Activated effector memory CD4-positive, alpha-beta T cell treated with anti-CD3 and anti-CD28 coated beads, Interleukin-2, amount 50 U/mL, for 16 hours (primary cell): ENCODE measurements at places on chromosomes 2 and 18.
A peak's percentile ranks its signal among the peaks of the same experiment; 100 is the strongest.

DNA sequence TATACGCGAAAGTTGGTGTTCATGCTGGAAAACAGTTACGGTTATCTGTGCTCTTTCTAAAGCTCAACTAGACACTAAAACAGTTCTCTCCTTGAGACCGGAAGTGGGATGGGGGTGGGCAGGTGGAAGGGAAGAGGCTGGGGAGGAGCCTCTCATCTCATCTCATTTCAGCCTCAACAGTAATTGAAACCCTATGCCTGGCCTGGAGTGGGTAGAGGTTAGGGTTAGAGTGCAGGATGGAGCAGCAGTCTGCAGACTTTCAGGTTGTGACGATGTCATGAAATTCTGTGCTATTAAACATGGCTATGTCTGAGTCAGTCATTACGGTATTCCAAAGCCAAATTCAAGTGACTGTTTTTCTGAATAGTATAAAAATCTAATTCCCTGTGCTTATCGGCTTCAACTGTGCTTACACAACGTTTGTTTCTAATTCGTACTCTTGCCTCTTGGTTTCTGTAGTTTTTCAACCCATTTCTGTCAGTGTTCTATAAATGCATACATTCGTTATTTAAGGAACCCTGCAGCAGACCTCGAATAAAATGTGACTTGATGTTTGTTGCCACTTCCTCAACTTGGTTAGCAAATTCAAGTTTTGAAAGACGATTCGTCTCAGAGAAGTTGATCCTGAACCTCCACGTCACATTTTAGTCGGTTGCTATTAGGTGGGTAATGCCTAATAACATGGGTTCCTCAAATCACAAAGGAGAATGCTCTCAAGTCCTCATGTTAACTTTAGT is 75.8 kb upstream of the TCF7L1 start:
- DNase-seq: no peak

- no peak for DNase-seq
These were observed 133.9 kb upstream of the ARL4C start for GRCh38 chr2:234630801-234631261.

DNA sequence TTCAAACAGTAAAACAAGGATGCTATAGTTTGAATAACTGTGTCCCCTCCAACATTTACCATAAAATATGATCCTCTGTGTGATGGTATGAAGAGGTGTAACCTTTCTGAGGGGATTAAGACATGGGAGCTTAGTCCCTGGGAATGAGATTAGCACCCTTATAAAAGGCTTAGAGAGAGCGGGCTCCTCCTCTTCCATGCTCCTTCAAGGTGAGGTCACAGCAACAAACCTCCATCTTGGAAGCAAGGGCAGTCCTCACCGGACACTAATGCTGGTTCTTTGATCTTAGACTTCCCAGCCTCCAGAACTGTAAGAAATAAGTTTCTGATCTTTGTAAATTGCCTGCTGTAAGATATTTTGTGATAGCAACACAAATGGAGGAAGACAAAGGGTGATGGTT is 700.3 kb downstream of the TMEM182 start:
- DNase-seq: no peak

- DNase-seq: no peak
These were observed 53.0 kb upstream of the GLI2 start for GRCh38 chr2:120682654-120683053.

- no peak for DNase-seq
These were observed 37.0 kb downstream of the SMCHD1 start for GRCh38 chr18:2692508-2692907.

DNA sequence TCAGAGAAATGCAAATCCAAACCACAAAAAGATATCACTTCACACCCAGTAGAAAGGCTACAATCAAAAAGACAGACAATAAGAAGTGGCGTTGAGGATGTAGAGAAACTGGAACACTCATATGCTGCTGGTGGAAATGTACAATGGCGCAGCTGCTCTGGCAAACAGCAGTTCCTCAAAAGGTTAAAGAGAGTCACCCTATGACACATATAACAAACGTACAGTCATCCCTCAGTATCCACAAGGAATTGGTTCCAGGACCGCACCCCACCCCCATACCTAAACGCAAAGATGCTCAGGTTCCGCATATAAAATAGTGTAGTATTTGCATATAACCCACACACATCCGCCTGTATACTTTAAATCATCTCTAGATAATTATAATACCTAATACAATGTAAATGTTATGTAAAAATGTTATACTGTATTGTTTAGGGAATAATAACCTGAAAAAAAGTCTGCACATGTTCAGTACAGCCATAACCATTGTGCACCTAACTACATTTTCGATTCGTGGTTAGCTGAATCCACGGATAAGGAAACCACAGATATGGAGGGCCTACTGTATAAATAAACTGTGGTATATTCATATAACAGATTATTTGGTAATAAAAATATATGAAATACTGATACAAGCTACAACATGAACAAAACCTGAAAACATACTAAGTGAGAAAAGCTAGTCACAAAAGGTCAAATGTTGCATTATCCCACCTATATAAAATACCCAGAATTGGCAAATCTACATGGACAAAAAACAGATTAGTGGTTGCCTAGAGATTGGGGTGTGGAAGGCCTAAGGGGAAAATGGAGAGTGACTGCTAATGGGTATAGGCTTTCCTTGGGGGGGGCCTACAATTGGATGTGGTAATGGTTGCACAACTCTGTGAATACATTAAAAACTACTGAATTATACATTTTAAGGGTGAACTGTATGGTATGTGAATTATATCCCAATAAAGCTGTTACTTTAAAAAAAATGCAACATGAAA is 37.5 kb downstream of the UXS1 start:
- DNase-seq: no peak

DNA sequence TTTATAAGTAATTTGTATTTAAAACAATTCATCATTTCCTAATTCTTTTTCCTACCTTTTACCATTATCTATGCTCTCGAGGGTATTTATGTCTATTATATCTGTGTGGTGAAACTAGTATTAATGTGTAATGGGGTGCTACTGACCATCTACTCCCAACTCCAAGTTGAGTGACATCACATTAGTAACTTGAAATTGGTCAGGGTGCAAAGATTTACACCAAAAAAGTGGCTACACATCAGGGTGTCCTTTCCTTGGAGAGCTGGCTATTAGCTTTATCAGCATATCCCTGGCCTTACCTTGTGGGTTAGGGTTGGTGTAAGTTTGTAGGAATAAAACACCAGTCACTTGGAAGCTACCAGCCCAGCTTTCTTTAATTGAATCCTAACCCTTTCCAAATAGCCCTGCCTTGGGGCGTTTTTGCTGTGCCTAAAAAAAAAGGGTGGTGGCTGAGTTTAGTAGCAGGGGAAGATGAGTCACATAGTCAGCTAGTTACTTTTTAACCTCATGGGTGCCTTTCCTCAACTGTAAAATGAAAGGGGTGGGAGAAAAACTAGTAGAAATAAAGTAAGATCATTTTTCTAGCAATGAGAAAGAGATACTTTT is 14.0 kb downstream of the ANXA4 start:
- no peak for DNase-seq

DNA sequence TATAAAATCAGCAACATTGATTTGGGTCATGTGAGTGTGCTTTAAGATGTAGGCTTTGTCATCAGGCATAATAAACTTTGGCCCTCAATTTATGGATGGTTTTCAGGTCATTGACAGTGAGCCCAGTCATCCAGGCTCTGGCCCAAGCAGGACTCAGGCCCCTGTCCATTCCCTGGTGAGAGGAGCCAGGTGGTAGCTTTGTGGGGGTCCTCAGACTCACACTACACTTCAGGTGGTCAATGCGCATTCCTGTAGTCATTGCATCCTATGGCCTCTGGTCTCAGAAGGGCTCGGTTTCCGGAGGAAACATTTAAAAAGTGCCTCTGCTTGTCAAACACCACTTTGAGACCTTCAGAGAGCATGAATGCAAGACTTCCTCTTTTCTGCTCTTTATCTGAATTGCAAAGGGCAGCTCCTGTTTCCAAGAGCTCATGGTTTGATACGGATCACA is 20.2 kb downstream of the LGALSL start:
- no peak for DNase-seq

- no peak for DNase-seq
These were observed 836.1 kb downstream of the CBLN2 start for GRCh38 chr18:71707985-71708500.

- DNase-seq: no peak
These were observed 171.0 kb downstream of the MIB1 start for GRCh38 chr18:21911551-21911950.

DNA sequence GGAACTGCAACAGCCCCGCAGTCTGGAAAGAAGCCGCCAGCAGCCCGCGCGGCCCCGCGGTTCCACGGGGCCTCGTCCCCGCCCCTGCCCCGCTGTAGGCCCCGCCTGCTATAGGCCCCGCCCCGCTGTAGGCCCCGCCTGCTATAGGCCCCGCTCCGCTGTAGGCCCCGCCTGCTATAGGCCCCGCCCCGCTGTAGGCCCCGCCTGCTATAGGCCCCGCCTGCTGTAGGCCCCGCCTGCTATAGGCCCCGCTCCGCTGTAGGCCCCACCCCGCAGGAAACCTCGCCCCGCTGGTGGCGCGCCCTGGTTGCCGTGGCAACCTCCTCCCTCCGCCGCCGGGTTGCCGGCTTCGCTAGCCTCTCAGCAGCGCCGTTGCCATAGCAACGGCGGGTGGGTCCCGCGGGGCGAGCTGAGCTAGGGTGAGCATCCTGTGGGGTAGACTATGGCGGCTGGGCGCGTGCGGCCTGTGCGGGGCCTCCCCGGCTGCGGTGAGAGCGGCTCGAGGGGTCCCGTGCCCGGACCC is 12.2 kb upstream of the KIF1A start:
- DNase-seq: peak; percentile 99

DNA sequence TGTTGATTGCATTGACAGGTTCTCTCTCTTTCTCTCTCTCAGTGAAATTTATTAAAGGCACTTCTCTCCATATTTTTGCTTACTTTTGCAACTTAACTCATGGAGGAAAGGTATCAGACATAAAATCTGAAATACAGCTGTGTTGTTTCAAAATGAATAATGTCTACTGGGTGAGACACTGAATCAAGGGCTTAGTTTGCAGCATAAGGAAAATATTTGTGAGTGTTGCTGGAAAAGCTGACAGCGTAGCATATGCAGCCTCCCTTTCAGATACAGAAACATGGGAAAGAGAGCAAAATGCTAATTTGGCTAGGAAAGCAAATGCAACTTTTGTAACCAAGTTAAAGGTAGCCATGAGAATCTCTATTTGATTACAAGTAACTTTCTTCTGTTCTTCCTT is 81.5 kb upstream of the COL3A1 start:
- DNase-seq: no peak

GRCh38 chr2:124269348-124269747 is 244.3 kb downstream of the CNTNAP5 start:
- no peak for DNase-seq

DNA sequence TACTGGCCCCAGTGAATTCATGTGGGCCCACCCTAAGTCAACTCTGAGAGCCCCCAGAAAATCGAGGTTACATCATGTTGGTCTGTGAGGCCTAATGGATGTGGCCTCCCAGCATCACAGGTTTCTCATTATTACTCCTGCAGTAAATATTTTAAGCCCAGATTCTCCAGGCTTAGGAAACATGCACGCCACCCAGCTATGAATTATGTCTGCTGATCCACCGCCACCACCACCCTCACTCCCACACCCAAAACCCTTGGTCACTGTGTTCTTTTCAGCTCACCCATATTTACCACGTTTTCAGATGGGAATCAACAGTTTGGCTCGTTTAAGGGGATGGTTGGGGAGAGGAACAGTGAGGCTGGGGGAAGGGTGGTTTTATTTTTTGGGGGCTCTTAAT is 128.6 kb downstream of the NCK2 start:
- no peak for DNase-seq

GRCh38 chr2:131535526-131535925 is 7.8 kb downstream of the CCDC74A start:
- no peak for DNase-seq

DNA sequence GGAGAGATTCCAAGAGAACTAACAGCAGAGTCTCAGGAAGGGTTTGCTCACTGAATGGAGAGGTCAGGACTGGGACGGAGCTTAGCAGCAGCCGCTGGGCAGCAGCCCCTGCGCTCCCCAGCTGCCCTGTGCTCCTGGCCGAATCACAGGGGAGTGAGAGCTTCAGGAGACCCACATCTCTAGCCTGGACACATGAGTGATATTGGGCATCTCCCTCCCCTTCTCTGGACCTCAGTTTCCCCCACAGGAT is 511 bp downstream of the MATN3 start:
- no peak for DNase-seq

- peak; percentile 63 for DNase-seq
These were observed 23.6 kb downstream of the INPP5D start for GRCh38 chr2:233083782-233084181.
